ENCODE measurements at places on chromosomes 5 and 9. TPM values are rescaled to one million over a fixed set of nuclear protein-coding genes. Genes with fewer than 3 reads are reported as not detected.

DNA sequence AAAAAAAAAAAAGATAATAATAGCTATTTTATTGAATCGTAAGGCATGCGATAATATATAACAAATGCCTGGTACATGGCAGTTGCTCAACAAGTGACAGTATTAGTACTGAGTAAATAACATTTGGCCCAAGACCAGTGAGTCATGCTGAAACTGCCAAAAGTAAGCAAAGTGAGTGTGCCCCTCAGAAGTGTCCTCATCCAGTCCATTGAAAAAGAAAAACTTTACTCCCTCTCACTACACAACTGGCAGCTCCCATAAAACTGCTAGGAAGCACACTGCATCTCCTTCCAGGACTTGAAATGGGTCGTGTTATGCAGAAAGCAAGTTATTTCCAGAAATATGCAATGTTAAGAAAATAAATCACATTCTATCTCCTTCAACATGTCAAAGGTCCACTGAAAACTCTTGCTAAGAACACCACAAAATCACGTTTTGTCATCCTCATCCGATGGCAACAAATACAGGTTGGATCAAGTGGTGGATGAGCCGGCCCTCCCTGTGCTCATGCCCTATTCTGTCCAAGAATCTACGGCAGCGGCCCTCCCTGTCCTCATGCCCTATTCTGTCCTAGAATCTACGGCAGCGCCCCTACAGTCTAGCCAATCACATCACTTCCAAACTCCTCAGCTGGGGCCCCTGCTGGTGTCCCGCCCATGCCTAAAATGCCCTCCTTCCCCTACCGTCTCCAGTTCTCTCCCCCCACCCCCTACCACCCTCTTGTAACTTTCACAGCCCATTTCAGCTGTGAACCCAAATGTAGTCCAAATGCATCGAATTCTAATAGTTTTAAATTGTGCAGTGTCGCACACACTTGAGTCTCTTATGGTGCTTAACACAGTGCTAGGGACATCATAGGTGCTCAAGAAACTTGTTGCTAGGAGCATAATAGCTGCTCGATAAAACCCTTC lies 12.5 kb downstream of the PTCH1 start:
- DNase-seq, result no peak

DNA sequence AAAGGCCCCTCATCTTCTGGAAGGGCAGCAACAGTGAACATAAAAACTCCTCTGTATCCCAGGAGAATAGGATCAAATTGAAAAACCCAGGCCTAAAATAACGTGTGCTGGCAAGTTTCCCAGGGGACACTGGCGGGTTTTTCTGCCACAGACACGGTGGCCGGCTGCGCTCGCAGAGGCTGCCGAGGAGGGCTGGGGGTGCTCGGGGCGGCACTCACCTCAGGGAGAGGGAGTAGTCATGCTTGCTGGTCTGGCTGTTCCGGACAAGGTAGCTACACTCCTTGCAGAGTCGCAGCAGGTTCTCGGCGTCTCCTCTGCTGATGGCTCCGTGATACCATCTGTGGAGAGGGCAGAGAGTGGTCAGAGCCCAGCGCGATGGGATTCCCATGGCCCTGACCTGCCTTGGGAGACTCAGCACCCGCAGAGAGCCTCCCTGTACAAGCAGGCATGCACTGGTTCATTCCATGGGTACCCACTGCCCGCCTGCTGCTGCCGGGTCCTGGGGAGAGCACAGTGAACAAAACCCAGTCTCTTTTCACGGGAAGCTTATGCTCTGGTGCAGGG lies 44.6 kb upstream of the SLC25A51 start:
- no peak for DNase-seq

Gene OGN
- 0.12 TPM for total RNA-seq

Gene FRRS1L
- not detected for total RNA-seq

Gene SPEF2
- total RNA-seq, result 1.6 TPM
